ENCODE measurements at places on chromosomes 13 and 19. TPM values are rescaled to one million over a fixed set of nuclear protein-coding genes. Genes with fewer than 3 reads are reported as not detected.

The POGLUT2 gene
- 15.7 TPM for total RNA-seq

The CEACAM19 gene
- total RNA-seq = 10.5 TPM

The ARHGEF18 gene
- 139 TPM for total RNA-seq

The B3GNT8 gene
- total RNA-seq = 2.7 TPM

DNA sequence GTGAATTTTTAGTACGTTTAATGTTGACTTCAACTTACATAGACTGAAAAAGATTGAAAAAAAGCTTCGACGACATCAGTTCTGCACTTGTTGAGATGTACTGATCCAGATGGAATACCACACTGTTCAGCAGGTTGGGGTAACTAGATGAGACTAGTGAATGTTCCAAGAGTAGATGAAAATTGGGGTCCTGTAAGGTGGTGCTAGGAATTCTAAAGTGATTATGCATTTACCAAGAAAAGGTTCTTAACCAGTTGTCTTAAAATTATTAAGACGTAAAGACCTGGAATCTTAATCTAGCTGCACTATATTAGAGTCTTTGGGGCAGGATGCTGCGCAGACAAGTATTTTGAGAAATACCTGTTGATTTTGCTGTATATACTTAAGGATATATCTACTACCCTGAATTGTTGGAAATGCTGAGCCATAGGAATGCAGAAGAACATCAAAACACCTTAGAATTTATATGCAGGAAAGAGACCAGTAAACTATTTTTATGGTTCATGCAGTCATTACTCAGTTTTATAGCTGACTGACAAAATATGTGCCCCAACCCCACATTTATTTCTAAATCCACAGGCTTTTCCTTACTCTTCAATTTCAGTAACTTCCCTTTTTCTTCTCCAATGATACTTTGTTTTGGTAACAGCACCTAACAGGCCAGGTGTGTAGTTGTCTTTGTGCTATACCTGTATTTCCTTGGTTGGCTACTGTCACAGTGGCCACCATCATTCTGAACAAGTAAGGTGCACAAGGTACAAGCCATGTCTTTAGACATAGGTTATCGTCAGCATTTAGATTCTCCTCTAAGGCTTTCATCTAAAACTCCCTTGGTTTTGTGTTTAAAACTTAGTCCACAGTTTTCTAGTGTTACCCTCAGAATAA, 8.6 kb downstream of the MIR17HG start:
- no peak for DNase-seq

GRCh38 chr13:48570216-48570828, 37.4 kb upstream of the RCBTB2 start:
- no peak for DNase-seq

DNA sequence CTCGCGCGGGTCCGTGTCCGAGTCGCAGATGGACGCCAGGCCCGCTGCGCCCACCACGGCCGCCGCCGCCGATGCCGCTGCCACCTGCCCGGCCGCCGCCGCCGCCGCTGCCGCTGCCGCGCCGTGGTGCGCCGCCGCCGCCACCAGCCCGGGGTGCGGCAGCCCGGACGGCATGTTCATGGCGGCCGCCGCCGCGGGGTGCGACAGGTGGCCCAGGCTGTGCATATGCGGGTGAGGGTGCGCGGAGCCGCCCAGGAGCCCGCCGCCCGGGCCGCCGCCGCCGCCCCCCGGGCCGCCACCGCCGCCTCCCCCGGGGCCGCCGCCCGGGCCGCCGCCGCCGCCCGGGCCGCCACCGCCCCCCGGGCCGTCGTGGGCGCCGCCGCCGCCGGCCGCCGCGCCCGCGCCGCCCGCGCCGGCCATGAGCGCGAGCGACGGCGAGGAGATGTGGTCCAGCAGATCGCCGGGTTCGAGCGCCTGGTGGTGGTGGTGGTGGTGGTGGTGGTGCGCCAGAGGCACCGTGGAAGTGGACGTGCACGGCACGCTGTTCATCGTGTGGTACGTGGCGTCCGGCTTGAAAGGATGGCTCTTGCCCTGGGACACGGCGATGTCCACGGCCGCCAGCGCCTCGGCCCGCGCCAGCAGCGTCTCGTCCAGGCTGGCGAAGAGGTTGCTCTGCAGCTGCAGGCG, 1.3 kb downstream of the POU4F1 start:
- DNase-seq = no peak

DNA sequence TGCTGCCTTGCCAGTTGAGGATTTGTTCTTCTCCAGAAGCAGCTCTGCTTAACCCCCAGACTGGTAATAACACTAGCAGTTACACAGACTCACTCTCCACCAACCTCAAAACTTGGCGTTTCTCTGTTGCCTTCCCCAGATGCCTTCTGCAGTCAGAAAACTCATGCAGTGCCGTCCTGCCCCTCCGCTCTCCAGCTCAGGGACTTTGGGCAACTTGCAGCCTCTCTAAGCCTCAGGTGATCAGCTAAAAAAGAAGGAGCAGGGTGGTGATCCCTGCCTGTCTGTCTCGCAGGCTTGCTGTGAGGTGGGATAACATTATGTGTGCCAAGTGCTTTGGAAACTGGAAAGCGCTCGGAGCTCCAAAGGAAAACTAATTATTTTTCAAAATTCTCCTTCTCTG, 391.6 kb downstream of the HS6ST3 start:
- DNase-seq = no peak

DNA sequence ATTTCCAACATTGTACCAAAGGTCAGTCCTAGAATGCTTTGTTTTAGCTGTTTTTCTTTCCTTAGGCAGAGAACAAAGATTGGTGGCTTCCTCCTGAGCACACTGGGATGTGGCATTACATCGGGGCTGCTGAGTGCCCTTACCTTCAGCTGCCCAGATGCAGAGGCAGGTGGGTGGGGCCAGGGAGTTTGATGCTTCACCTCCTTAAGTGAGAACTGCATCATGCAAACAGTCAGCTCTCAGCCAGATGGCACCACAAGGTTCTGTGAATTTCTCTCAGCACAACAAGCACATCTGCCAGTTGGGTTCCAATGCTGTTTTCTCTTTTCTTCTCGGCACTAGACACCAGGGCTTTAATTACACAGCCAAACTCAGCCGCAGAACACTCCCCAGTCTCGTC, 87.4 kb upstream of the UBL3 start:
- DNase-seq = no peak

DNA sequence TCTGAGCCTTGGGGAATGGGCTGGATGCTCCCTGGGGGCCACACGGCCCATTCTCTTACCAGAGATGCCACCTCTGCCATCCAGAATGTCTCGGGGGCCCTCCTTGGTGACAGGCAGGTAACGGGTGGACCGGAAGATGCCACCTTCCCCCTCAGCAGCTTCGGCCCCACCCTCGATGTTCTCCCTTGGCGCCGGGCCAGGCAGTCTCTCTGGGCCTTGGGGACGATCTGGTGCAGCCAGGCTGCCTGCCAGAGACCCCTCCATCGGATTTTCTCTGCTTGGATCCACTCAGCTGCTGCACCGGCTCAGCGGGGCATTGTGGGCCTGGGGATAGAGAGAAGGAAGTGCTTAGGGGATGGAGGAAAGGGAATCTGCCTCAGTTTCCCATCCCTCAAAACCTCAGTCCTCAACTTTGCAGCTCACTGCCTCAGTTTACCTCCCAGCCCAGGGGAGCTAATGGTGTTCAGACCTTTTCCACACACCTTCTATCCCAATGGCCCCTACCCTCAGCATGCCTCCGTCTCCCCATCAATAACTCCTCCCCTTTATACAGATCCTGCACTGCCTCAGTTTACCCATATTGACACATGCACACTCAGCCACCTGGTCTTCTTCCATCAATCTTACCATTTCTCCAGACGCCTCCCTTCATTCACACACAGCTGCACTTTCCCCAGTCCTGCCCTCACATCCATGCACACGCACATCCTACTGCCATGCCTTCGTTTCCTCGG, 1.5 kb downstream of the WIZ start:
- no peak for DNase-seq

All from kidney epithelial cell (primary cell).